ENCODE measurements at places on chromosomes 7 and 10. TPM values are rescaled to one million over a fixed set of nuclear protein-coding genes. Genes with fewer than 3 reads are reported as not detected.

DNA sequence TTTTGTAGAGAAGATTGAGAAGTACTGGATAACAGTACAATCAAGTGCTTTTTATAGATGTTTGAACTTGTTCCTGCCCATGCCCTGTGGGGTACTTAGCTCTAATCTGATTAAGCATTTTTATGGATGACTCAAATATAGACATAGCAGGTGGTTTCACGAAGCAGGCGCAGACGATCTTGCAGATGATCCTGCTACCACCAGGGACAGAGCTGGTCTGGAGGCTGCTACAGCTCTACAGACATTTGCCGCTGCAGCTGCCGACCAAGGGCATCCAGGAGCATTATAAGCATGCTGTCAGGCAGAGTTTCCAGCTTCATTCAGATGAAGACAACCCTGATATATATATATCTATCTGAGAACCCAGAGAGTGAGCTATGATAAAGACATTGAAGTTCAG is 650.4 kb downstream of the NXPH1 start:
- DNase-seq: no peak

- DNase-seq: no peak
These were observed 134.6 kb downstream of the GRM3 start for GRCh38 chr7:86778271-86778670.

GRCh38 chr7:49088017-49088416 is 163.7 kb downstream of the CDC14C start:
- no peak for DNase-seq

- DNase-seq: no peak
These were observed 32.0 kb downstream of the NUB1 start for GRCh38 chr7:151373599-151373998.

The ZDHHC4 gene
- polyA plus RNA-seq: 83.8 TPM

- no peak for DNase-seq
These were observed 170.1 kb downstream of the ADRA2A start for GRCh38 chr10:111246814-111247452.

The TMEM236 gene
- 0.29 TPM for polyA plus RNA-seq

- DNase-seq: no peak
These were observed 20.2 kb upstream of the TMEM72 start for GRCh38 chr10:44890696-44891563.

- DNase-seq: no peak
These were observed 358.2 kb upstream of the NPVF start for GRCh38 chr7:25586513-25586912.

GRCh38 chr7:137325927-137326326 is 17.6 kb downstream of the PTN start:
- no peak for DNase-seq

GRCh38 chr10:112026438-112026837 is 157.1 kb downstream of the GPAM start:
- DNase-seq: no peak

The IDI1 gene
- 64.4 TPM for polyA plus RNA-seq

- DNase-seq: no peak
These were observed 41.1 kb upstream of the TMEM229A start for GRCh38 chr7:124074007-124074406.

The DLX6 gene
- not detected for polyA plus RNA-seq

- DNase-seq: no peak
These were observed 6.4 kb downstream of the PON1 start for GRCh38 chr7:95317966-95318365.

DNA sequence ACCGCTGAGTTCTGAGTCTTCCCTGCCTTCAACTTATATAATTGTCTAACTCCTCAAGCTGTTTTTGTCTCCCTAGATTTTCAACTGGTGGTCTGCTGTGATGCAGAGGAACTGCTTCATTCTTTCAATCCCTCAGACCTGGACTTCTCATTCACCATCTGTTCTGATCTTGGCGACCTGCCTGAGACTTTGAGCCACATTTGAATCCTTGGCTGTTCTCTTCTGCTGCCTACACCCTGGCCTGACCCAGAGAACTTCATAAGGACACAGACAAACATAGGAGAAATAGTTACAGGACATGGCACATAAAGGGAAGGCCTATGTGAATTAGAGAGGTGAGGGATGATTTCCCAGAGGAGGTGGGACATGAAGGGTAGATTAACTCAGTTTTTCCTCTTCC is 326.7 kb downstream of the PTEN start:
- no peak for DNase-seq

- DNase-seq: no peak
These were observed 103.0 kb upstream of the CARD11 start for GRCh38 chr7:3146571-3147226.

GRCh38 chr7:26930845-26931244 is 66.5 kb upstream of the SKAP2 start:
- no peak for DNase-seq

- DNase-seq: no peak
These were observed 47.2 kb upstream of the RHEB start for GRCh38 chr7:151566897-151567320.

DNA sequence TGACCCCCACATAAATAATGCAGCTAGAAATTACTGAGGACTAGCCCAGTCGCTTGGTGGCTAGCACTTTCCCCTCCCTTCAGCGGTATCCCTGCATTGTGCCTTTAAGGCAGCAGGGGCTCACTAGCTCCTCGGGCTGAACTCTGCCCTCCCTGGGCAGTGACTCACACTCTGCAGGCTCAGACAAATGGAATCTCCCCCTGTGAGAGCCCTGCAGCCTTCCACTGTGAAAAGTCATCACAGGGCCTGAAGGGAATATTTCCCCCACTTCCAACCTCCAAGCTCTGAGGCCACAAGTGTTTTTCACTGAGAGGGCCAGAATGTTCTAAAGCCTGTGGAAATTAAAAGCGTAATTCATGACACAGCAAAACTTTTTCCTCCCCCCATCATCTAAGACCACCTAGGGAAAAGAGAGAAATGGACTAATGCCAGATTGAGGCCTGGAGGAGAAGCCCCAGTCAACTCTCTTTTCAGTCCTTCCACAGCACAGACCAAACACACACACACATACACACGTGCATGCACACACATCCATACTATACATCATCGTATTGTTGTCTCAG is 93.6 kb upstream of the COL1A2 start:
- no peak for DNase-seq

GRCh38 chr7:3860932-3861331 is 559.9 kb downstream of the SDK1 start:
- DNase-seq: no peak

The C10orf143 gene
- polyA plus RNA-seq: 7.7 TPM

The NME8 gene
- not detected for polyA plus RNA-seq

GRCh38 chr7:93044147-93044810 is 73.5 kb downstream of the SAMD9 start:
- no peak for DNase-seq

The XRCC2 gene
- 10.7 TPM for polyA plus RNA-seq

DNA sequence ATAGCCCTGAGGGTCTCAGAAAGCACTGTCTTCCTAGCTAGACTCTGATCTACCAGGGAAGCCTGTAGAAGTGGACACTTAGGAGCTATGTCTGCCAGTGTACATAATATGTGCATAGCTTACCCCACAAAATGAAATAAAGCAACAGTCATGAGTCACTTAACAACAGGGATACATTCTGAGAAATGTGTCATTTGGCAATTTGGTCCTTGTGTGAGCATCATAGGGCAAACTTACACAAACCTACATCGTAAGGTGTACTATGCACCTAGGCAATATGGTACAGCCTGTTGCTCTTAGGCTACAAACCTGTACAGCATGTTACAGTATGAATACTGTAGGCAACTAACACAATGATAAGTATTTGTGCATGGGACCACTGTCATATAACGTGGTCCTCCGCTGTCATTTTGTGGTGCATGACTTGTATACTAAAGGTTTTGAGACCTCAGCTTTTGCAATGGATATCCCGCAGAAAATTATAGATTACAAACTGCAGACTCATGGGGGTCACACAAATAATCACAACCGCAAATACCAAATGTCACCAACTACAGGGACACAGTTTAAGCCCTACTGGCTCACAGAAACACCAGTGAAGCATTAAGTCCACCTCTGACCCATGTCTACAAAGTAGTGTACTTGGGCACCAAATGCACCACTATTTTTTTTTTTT is 1.7 kb downstream of the URGCP start:
- no peak for DNase-seq

DNA sequence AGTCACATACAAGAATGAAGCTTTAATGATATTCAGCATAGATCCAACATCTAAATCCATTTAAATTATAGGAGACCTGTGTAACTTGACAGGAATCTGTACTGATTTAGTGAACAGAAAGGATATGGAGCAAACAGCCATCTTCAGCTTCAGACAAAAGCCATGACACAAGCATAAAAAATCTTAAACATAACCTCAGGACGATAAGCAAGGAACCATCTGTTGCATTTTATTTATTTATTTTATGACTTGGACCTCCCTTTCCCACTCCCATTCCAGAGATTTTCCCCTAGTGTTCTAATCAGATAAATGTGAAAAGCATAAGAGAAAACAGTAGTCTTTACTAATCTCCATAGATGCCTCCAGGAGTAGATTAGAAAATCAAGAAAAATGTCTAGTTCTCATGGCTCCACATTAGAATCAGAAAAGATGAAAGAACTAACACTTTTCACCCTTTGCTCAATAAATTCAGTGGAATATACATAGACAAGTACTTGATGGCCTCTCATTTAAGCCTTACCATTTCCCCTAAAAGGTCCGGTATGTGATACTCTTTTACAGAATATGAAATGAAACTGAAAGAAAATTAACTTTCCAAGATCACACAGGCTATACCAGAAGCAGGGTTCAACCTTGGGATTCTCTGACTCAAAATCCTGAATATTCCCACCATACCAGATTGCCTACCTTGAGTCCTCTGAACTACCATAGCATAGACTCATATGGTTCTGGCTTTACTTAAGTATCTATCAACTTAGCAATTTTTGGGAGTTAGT is 15.2 kb downstream of the CACNA2D1 start:
- no peak for DNase-seq

GRCh38 chr7:17620566-17620965 is 319.7 kb downstream of the SNX13 start:
- DNase-seq: no peak

GRCh38 chr7:111763221-111763801 is 201.0 kb upstream of the IMMP2L start:
- no peak for DNase-seq

DNA sequence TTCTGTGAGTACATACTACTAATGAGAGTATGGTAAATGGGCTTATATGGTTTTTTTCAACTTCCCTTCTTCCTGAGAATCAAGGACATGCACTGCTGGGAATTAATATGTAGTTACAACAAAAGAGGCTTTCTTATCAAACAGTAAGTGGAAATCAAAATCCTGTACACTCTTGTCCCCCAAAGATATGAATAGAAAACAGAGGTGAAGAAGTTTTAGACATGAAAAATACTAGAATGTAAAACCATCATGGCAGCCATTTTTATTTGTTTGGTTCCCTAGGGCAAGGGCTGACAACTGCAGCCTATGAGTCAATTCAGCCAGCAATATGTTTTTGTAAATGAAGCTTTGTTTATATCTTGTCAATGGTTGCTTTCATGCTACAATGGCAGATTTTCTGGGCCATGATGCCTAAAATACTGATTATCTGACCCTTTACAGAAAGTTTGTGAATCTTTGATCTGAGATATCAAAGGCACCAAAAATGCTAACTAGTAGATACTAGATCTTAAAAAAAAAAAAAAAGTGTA is 422.4 kb downstream of the PARD3 start:
- DNase-seq: no peak

GRCh38 chr7:131166066-131166465 is 161.6 kb upstream of the MKLN1 start:
- DNase-seq: no peak

GRCh38 chr7:33970536-33970935 is 65.2 kb downstream of the BMPER start:
- no peak for DNase-seq

The NYAP1 gene
- polyA plus RNA-seq: 1.8 TPM

- DNase-seq: no peak
These were observed 163.2 kb upstream of the MDFIC start for GRCh38 chr7:114758661-114759227.

The MYOF gene
- 33.5 TPM for polyA plus RNA-seq

DNA sequence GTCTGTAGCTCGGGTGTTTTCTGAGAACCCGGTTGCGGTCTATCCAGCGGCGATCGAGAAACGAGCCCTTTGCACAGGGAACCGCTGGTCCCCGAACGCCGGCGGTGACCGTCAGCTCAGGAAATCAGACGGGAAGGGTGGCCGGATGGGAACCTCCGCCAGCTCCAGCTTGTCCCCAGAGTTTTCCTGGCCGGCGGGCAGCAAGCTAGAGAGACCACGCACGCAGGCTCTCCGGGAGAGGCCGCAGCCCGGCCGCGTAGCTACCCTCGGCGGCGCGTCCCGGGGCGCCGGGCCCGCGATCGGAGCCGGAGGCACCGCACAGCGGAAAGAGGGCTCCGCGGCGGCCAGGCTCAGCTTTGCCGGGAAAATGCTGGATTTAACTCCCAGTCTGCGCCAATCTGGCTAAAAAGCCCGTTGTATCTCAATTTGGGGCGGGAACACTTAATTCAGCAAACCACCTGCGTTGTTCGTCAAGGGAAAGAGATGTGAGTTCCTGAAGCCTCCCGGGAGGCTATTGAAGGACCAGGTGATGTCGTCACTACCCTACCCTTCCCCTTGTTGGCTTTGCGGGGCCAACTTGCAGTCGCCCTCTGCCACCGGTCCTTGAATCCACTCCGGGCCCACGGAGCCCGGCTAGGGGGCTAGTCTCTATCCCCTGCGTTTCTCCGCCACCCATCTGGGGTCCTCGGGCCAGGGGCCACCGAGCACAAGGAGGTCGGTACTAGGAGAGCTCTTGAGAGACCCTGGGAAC is 859 bp upstream of the CH25H start:
- DNase-seq: no peak

DNA sequence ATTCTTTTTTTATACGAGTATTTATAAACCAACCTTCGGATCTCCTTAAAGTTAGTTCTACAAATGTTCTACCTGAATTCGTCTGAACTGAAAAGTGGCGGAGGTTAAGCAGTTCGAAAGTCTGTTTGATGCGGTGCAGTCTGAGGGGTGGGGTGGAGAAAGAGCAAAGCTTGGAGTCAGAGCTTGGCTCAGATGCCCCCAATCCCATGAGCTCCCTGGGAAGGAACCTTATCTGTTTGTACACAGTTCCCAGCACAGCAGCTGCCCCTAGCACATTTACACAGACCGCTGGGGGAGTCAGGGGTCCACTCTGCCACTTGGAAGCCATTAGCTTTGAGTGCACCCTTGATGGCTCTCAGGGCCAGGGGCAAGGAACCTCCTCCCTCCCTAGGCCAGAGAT is 30.8 kb downstream of the CPXM2 start:
- DNase-seq: no peak

- no peak for DNase-seq
These were observed 6.4 kb downstream of the VIM start for GRCh38 chr10:17234431-17234945.

Data from left renal cortex interstitium (tissue), 4 donors.